NCI-H1105 (cell line): ENCODE measurements at places on chromosomes 7 and 10.
A peak's percentile ranks its signal among the peaks of the same experiment; 100 is the strongest.

GRCh38 chr7:101507791-101508252 is 121.3 kb downstream of the MYL10 start:
- DNase-seq: peak; percentile 77

- no peak for DNase-seq
Measured at GRCh38 chr7:8115547-8116402, 146.2 kb downstream of the ICA1 start.

GRCh38 chr7:151204383-151205032 is 5.8 kb downstream of the H2BK1 start:
- DNase-seq: no peak

GRCh38 chr7:23012908-23013714 is 819 bp downstream of the HYCC1 start:
- peak; percentile 26 for DNase-seq

DNA sequence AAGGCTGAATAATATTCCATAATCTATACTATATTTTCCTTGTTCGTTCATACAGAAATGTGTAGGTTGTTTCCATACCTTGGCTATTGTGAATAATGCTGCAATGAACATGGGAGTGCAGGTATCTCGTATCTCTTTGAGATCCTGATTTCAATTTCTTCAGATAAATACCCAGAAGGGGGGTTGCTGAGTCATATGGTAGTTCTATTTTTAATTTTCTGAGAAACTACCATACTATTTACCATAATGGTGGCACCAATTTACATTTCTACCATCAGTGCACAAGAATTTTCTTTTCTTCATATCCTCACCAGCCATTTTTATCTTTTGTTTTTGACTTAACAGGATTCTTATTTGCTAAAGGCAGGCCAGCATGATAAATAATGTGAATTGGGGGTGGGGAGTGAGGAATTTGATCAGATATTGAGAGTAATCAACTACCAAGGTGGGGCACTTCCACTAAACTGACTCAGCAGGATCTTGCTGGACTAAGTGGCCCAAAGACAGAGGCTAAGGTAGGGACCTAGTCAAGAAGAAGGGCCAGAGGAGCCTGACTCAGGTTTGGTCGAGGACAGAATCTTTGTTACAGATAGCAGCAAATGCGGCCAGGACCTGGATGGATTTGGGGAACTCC is 21.5 kb upstream of the CCSER2 start:
- no peak for DNase-seq

GRCh38 chr10:42962902-42963231 is 114.0 kb upstream of the RET start:
- DNase-seq: no peak

- no peak for DNase-seq
Measured at GRCh38 chr7:27608776-27609495, 53.7 kb downstream of the HIBADH start.

DNA sequence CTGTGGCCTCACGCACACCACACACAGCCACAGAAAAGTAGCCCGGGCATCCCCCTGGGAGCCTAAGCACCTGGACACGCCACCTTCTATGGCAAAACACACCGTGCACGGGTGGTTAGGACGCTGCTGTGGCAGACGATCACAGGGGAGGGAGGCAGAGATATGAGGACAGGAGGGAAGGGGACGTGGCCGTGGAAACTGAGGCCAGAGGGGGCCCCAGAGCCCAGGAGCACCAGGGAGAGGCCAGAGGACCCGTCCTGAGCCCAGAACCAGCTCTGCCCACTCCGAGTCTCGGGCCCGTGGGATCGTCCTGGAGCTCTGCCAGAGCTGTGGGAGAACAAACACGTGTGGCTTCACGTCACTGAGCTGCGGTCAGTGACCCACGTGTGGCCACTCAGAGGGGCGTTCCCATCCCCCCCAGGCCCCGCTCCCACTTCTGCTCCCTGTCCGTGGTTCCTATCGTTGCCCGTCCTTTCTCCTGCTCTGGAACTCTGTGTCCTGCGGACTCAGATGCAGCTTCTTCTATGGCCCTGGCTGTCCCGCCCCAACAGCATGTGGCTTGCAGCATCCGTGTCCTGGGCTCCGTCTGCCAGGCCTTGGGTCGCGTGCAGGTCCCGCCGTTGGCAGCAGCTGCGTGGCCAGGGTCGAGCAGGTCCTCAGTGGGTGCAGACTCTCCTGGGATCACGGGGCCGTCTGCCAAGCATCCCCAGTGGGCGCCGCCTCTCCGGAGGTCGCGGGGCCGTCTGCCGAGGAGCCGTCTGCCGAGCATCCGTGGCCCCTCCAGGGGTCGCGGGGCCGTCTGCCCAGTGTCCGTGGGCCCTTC is 31.0 kb downstream of the GET4 start:
- no peak for DNase-seq

DNA sequence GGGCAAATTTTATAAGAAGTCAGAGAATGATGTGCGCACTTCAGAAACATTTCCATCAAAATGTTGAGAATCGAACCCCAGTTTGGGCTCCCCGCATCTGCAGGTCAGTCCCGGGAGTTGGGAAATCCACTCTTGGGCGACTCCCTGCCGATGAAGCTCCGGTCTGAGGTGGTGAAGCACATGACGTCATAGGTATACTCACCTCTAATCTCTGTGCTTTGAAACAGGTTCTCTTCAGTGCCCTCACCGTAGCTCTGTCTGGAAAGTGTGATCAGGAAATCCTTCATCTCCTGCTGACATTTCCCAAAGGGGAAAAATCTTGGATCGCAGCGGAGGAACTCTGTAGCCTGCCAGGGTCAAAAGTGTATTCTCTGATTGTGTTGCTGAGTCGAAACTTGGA is 138.5 kb downstream of the ABCA13 start:
- no peak for DNase-seq

GRCh38 chr7:149199234-149199995 is 4.1 kb downstream of the ZNF282 start:
- no peak for DNase-seq

GRCh38 chr10:4177791-4178190 is 392.8 kb upstream of the KLF6 start:
- DNase-seq: no peak

GRCh38 chr10:124225029-124225466 is 131.7 kb upstream of the CHST15 start:
- no peak for DNase-seq

DNA sequence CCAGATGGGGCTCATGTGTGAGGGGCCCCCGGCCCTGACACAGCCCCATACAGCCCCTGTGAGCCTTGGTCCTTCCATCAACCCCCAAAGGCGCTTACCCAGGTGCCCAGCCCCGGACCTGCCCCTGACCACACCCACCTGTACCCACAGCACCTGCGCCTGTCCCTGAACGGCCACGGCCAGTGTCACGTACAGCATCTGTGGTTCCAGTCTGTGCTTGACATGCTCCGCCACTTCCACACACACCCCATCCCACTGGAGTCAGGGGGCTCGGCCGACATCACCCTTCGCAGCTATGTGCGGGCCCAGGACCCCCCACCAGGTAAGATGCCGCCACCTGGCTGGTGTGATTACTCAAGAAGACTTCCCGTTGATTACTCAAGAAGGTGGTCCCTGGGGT is 33.5 kb downstream of the SH2B2 start:
- no peak for DNase-seq

- no peak for DNase-seq
Measured at GRCh38 chr10:117431160-117431559, 55.9 kb upstream of the PDZD8 start.

DNA sequence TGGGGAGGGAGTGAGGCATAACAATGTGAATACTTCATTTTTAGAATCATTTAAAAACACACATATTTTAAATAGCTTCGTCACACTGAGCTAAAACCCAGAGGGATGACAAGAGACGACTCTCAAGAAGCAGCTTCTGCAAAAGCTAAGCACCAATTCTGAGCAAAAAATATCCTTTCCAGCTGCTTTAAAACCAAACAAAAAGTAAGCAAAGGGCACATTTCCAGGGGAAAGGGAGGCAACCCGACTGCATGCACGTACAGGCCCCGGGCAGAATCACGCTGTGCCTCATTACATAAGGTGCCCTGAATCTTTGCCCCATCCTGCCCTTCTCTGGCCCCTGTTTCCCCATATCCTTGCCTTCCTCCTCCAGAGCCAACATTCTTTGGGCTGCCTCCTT is 78.4 kb downstream of the DGKI start:
- no peak for DNase-seq

GRCh38 chr10:63491588-63492316 is 26.0 kb upstream of the JMJD1C start:
- DNase-seq: no peak
